RPMI8226 (cell line): ENCODE measurements at places on chromosomes 16 and 17.

DNA sequence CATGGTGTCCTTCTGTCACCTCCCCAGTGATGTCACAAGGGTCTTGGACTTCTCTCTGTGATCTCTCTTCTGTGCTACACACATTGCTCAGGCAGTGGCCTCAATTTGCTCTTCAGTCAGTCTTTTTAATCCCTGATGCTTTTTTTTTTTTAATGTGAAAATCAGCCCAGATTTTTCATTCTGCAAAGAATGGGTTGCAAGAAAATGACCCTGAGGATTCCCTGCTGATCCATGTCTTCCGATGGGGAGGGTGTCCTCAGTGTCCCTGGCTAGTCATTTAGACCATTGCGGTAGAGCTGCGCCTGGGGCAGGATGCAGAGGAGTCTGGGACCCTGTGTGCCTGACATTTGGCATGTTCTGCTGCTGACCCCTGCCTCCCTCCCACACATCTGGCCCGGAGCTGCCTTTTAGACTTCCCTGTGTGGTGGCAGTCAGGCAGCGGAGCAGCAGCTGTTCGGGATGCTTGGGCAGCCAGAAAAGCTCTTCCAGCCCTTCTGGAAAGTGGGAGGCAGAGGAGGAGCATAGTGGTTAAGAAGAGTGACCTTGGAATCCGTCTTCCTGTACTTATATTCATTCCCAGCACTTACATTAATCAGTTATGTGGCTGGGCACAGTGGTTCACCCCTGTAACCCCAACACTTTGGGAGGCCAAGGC lies 12.3 kb downstream of the GPT2 start:
- no peak for DNase-seq

- DNase-seq: no peak
These were observed 3.2 kb downstream of the HS3ST3A1 start for GRCh38 chr17:13598353-13599167.

- peak; percentile 56 for DNase-seq
These were observed 589 bp downstream of the XYLT2 start for GRCh38 chr17:50346313-50347116.

GRCh38 chr16:21943571-21943970 lies 9.6 kb upstream of the UQCRC2 start:
- DNase-seq: no peak

DNA sequence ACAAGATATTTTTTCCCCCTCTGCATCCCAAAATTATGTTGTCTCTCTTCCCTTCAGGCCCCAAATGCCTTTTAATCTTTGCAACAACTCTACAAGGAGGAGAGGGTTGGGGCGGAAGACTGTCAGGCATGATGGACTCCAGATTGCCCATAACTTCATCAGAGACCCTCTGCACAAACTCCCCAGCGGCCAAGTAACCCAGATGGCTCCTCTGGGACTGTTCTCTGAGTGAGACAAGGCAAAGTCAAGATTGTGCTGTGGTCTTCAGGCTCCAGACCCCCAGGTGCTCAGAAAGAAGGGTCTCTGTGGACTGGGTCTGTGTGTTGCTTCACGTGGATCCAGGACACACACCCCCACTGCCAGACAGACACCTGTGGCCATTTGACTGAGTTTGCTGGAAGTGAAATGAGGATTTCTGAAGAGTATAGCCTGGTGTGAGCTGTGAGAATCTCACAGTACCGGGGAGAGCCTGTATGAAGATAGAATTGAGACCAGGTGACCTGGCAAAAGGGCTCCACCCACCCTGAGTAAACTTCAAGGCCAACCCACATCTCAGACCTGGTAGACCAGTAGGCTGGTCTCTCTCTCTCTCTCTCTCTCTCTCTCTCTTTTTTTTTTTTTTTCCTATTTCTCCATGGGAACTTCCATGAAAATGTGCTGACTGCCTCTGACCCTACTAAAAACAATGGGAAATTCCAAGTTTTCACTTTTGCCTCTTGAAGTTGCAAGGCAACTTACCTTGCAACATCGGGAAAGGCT lies 354.1 kb downstream of the SOX9 start:
- DNase-seq: no peak

GRCh38 chr17:37295888-37296287 lies 79.9 kb upstream of the C17orf78 start:
- no peak for DNase-seq

DNA sequence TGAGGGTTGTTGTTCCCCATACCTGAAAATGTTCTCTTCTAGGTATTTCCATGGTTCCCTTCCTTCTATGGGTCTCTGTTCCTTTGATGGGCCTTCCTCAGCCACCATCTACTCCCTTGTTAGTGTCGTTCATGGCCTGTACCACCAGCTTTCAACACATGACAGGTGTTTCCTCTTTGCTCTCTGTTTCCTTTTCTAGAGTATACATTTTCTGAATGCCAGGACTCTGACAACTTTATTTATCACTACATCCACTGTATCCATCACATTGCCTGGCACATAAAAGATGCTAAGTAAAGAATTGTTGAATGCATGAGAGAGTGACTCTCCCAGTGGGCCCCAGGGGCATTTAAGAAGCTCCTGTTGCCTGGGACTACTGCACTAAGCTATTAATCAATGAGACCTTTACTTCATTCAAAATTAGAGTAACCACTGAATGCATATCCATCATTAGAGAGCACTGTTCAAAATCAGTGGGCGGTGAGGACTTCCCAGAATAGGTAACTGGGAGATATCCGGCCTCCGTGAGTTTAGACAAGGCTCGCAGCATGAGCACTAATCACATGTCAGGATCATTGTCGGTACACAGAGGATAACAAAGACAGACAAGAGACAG lies 255.0 kb downstream of the CBLN1 start:
- no peak for DNase-seq

- no peak for DNase-seq
These were observed 34.3 kb upstream of the RBFOX3 start for GRCh38 chr17:79645022-79645776.

GRCh38 chr17:14329900-14330491 lies 29.1 kb downstream of the HS3ST3B1 start:
- DNase-seq: no peak

- no peak for DNase-seq
These were observed 17.6 kb downstream of the AARS1 start for GRCh38 chr16:70271696-70272095.

GRCh38 chr17:65936013-65936412 lies 255.9 kb downstream of the CEP112 start:
- DNase-seq: no peak

DNA sequence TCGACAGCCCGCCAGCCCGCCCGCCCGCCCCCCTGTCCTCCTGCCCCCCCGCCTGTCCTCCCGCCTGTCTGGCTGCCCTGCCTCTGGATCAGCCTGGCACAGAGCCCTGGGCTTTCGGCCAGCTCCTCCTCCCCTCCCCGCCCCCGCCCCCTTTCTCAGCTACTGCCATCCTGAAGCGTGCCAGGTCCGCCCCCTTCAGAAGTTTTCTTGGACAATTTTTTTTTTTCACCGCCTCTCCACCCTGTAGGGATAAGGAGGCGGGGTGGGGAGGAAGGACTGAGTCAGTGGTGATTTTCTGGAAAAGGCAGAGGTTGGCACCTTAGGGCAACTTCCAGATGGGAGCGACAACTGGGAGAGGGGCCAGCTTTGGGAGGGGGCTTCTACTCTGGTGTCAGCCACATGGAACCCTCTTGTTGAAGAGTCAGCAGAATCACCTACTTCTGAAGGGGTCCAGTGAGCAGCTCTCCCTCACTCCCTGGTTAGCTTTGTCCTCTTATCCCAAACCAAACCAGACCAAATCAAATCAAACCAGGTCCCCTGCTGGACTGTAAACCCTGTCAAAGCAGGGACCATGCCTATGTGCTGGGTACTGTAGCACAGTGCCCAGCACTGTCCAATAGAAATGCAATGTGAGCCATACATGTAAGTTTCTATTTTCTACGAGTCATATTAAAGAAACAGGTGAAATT lies 19.7 kb downstream of the IGF2BP1 start:
- DNase-seq: peak; percentile 22
